ENCODE measurements at places on chromosomes 1 and 21. TPM values are rescaled to one million over a fixed set of nuclear protein-coding genes. Genes with fewer than 3 reads are reported as not detected.

Gene SDF4
- 163 TPM for total RNA-seq

Gene GNAT2
- not detected for total RNA-seq

Gene PRKAB2
- 3.5 TPM for total RNA-seq

Gene IGSF3
- 27.2 TPM for total RNA-seq

Gene SLC9C2
- total RNA-seq, result not detected

Gene TNN
- total RNA-seq, result not detected

Gene S100A16
- 282 TPM for total RNA-seq

Gene GPX7
- total RNA-seq, result not detected

Gene SUSD4
- 0.20 TPM for total RNA-seq

Gene LCE6A
- not detected for total RNA-seq

Gene ZNF697
- 1.8 TPM for total RNA-seq

Gene OR2L8
- not detected for total RNA-seq

Gene WDR26
- total RNA-seq, result 17.9 TPM
